NK-92 treated with Interleukin-12 subunit alpha and Interleukin-12 subunit beta, amount 100 ng/mL, for 24 hours (cell line): ENCODE measurements at places on chromosomes 2 and 18.

DNA sequence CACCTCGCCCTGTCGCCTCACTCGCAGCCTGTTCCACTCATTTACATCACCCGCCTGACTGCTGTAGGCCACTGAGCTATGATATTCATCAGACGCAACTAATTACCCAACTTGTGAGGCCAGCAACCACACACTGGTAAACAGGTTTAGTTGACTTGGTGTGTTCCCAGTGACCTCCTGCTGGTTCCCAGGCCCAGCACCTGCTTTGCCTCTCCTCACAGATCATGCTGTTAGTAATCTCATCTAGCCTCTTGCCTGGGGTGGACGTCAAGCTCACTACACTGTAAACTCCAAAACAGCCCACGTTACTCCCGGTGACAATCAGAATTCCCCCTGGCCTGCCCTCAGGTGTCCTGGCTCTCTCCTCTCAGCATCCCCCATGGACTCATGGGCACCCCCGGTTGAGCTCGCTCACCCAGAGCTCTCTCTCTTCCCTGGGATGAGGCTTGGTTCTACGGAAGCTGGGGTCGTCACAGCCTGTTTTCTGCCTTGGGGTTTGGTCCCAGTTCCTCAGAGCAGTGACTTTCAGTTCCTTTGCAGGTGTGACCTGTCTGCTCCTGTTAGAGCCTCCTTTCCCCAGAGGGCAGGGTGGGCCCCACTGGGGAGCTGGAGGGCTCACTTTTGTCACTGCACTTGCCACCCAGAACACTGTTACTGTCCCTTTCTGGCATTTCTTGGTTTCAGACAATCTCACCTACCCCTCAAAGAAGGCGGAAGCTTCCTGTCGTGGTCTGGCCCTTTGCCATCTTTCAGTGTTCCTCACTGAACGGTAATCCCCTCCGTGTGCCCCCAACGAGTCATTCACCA is 40.3 kb downstream of the INPP5D start:
- peak; percentile 43 for DNase-seq

GRCh38 chr2:38116762-38117161 is 40.8 kb upstream of the CYP1B1 start:
- no peak for DNase-seq

- DNase-seq: no peak
These were observed 1.5 kb upstream of the OST4 start for GRCh38 chr2:27072920-27073319.

DNA sequence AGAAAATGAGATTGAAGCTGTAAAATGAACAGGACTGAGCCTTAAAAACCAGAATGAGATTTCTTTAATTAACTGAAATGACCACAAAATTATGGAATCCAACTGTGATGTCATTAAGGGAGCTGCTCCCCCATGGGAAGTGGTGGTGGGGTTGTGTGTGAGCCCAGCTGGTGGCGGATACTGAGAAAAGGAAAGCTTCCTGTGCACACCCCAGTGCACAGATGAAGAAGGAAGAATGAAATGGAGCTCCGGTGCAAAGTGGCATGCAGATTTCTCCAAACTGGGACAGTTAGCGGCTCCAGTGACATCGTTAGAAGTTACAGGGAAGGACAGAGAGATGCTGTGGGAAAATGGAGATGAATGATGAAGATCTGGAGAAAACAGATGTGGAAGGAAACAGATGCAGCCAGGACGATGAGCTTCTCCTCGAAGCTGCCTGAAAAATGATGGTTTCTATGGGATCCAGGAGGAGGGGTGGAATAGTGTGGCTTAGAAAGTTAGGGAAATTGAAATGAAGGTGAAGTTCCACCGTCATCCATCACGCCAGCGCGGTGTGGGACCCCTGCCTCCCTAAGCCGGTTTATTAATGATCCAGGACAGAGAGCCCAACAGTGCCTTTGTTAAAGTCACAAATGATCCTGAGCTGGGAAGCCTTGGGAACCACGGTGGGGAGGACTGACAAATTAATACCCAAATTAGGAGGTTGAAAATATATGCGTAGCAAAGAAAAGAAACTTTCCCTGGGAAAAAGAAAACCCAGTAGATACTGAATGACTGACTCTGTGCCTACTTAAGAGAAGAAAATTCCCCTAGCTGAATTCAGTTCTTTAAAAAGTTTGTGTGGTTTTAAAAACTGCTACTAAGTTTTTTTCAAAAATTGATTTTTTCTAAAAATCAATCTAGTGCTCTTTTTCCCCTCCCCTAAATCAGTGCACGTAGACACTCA is 77.2 kb downstream of the TSN start:
- DNase-seq: no peak

DNA sequence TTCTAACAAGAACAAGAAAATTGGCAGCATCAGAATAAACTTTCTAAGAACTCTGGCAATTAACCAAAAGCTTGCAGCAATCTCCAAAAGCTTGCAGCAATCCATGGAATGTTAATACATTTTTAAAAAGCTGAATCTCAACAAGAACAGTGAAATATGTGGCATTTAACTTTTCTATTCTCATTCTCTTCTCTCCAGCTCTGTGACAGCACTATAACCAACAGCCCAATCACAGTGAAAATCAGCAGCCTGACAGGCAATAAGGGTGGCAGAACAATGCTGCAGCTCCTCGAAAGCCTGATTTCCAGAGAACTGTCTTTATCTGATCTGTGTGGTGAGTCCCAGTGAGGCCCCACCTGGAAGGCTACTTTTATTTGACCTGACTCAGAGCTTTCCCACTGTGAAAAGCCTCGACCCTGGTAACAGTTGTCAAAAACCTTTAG is 60.0 kb downstream of the TMEM131 start:
- no peak for DNase-seq

DNA sequence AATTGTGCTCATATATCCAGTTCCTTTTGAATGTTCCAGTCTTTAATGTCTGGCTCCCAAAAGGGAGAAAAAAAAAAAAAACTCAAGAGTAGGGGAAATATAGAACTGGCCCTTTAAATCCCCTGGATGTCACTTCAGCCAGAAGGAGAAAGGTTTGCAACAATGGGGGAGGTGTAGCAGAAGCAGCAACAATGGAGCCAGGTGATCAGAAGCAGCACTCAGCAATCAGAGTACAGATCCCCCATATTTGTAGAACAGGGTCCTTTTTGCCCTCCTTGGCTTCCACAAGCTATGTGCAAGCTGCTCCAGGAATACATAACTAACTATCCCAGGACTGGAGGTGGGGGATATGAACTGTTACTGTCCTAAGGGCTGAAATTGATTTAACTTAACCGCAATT is 25.8 kb upstream of the ZNF397 start:
- DNase-seq: no peak

- DNase-seq: no peak
These were observed 276.6 kb downstream of the PDE11A start for GRCh38 chr2:177796011-177796410.

DNA sequence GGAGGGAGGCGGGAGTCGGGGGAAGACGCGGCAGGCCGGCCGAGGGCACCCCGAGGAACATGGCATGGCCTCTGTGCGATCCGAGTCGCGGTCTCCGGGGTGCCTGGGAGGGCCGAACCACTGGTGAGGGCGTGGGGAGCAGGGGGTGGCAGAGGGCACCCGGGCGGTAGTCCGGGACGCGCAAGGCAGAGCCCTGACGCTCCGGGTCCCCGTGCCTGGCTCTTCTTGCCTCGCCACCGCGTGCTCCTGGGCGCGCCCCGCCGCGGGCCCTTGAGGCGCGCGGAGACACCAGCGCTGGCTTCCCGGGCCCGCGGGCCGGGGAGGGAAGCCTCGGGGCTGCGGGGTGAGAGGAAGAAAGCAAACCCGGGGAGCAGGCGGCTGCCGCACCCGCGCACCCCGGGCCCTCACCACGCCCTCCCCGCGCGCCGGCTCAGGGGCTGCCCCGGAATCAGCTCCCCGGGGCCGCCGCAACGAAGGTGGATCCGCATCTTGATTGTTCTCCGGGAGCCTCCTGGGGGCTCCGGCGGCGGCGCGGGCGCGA is 4.3 kb downstream of the SOX11 start:
- no peak for DNase-seq

DNA sequence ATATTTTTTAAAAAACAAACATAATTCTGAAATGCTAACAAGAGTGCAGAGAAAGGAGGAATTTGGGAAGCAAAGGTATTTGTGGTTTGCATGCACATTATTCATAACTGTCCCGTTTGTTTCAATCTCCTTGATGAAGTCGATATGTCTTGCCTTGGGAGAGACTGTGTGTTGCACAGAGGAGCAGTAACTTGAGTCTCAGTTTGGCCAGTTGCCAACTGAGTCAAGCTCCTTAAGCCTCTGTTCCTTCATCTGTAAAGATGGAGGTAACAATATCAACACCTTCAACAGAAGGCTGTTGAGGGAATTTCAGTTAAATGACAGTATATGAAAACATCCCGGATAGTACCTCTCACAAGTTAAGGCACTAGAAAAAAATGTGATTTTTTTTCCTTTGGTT is 226.2 kb downstream of the ASXL3 start:
- DNase-seq: no peak

DNA sequence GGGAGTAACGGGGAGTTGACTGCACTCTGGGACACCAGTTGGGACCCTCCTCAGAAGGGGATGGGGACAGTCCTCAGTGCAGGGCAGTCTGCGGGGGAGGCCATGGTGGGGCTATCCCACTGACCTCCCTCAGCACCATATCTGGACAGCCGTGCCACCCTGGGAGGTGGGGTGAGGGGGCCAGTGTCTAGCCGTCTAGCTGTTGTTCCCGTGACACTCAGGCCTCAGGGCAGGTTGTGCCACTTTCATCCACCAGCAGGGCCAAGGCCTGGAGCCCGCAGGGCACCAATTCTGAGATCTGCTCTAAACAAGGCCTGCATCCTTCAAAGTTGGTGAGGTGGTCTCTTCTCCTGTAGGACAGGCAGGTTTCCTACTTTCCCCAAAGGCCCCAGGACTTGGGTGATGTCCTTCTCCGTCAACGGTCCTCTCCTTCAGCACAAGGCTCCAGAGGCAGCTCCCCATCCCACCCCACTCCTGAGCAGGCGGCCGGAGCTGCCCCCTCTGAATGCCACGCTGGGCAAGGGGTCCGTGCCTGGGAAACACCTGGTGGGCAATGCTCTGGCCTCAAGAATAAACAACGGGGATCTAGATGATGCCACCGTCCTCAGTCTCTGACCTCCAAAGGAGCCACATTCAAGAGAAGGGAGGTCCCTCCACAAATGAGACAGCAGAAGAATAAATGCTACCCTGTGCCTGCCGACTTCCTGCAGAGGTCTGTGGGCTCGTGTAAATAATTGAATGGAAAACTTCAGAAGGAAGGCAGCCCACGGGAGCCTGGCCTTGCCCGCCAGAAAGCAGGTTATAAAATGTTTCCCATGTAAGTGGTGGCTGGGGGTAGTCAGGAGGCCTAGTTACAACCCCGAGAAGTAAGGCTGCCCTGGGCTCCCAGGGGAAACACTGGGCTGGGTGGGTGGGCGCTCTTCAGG is 42.8 kb upstream of the PTMA start:
- DNase-seq: no peak

- DNase-seq: peak; percentile 39
These were observed 498 bp downstream of the TGOLN2 start for GRCh38 chr2:85327160-85327821.

GRCh38 chr2:163709270-163709669 is 26.5 kb downstream of the FIGN start:
- DNase-seq: no peak

DNA sequence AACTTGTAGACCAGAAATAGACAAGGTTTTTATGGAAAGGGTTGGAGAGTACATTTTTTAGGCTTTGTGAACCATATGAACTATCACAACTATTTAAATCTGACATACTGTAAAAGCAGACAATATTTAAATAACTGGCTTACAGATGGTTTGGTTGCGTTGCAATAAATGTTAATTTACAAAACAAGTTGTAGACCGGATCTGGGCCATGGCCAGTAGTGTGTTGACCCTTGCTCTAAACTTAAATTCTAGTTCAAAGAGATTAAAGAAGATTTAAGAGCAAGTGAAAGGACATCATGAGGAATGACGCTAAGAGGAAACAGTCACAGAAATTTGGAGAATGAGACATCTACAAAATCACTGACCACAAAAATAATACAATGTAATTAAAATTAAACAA is 652.7 kb downstream of the DCDC2C start:
- DNase-seq: no peak

GRCh38 chr2:182240862-182241371 is 185.9 kb downstream of the PDE1A start:
- DNase-seq: peak; percentile 4

DNA sequence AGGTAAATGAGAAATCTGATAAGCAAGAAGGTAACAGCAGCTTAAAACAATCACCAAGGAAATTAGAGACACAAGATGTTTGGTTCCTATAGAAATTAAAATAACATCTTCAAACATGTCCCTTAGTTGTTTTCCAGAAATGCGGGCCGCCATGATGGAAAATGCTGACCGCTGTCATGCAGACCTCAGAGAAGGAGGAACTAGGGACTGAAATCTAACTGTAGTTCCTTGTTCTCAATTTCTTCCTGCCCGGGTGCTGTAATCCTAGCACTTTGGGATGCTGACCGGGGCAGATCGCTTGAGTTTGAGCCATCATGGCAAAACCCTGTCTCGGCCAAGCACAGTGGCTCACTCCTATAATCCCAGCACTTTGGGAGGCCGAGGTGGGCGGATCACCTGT is 51.1 kb downstream of the TEX51 start:
- DNase-seq: no peak

DNA sequence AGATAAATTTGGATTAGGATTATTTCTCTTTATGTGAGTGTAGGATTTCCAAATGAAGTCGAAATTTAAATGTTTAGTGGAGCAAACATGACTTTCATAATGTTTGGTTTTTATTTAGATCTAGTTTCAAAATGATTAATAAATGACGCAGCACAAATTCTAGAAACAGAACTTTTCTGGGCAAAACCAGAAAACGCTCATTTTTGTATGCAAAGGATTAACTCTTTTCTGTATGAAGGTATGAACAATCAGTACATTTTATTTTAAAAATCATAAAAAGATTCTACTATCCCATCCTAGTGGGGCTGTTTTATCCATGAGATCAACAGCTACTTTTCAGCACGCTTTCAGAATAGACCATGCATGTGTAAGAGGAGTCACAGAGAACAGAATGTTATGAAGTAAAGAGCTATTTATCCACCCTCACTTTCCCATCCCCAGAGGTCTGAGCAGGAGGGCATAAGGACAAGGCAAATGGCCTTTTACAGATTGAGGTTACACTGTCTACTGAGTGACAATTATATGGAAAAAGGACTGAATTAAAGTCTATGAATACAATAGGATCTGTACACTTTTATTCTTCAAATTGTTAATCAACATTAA is 270.8 kb downstream of the ZEB2 start:
- no peak for DNase-seq

GRCh38 chr18:42255908-42256765 is 301.1 kb downstream of the PIK3C3 start:
- DNase-seq: peak; percentile 3

GRCh38 chr2:28356095-28356911 is 36.4 kb upstream of the FOSL2 start:
- no peak for DNase-seq

- DNase-seq: no peak
These were observed 682 bp upstream of the LNPK start for GRCh38 chr2:176002688-176003210.

DNA sequence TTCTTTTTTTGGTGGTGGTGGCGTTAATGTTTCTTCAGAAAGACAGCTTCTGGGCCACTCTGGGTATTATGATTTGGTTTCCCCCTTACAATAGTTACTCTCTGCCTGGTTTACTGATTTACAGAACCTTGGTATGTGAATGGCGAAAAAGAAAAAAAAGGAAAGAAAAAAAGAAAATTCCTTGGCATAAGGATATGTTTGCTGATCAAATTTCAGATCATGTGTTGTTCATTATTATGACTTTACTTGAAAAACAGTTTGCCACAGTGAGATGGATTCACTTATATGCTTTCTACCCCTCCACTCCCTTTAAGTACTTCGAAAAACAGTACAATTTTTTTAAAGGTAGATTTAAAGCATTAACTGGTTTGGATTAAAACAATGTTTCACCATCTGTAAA is 21.0 kb downstream of the BCL11A start:
- no peak for DNase-seq
